ENCODE measurements at places on chromosomes 6 and 20. TPM values are rescaled to one million over a fixed set of nuclear protein-coding genes. Genes with fewer than 3 reads are reported as not detected.

FNDC1 gene
- total RNA-seq, result 0.08 TPM

PPIL6 gene
- total RNA-seq, result 2.5 TPM

IRAK1BP1 gene
- total RNA-seq, result 2.7 TPM

RAD21L1 gene
- not detected for total RNA-seq

VSX1 gene
- total RNA-seq, result not detected

CRISP1 gene
- not detected for total RNA-seq

SYCP2 gene
- total RNA-seq, result 0.04 TPM
